Stimulated activated CD4-positive, alpha-beta T cell treated with anti-CD3 and anti-CD28 coated beads, Interleukin-4, amount 100 ng/mL, for 1 hour (primary cell): ENCODE measurements at places on chromosomes 11 and 22.

GRCh38 chr11:36237391-36237790, 51.8 kb downstream of the COMMD9 start:
- DNase-seq, result no peak

DNA sequence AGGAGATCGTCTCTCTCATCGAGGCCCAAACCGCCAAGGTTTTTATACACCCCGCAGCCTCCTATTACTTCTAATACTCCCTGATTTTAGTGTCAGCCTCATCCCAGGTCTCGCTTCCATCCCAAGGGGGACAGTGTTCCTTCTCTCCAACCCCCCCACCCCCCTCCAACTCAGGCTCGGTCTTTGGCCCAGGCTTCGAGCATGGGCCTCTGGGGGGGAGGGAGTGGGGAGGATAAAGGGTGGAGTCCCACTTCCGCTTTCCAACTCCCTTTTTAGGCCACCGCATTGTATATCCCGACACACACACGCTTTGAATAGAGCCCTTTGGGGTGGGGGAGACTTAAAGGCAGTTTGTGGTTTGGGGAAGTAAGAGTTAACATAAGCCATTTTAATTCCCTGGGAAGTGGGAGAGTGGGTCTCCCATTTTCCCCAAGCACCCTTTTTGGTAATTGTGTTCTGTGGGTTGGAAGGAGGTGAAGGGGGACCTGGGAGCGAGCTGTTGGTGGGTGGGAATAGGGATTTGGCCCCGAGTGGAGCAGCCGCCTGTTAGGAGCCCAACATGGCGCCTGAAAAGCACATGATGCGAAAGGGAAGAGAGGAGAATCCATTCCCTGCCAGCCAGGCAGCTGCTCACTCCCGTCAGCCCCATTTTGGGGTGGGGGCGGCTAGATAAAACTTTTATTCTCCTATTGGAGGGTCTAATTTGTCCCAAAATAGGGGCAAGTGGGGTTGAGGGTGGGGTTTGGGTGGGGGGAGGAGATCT, 844 bp downstream of the PCF11 start:
- DNase-seq, result peak; percentile 50

DNA sequence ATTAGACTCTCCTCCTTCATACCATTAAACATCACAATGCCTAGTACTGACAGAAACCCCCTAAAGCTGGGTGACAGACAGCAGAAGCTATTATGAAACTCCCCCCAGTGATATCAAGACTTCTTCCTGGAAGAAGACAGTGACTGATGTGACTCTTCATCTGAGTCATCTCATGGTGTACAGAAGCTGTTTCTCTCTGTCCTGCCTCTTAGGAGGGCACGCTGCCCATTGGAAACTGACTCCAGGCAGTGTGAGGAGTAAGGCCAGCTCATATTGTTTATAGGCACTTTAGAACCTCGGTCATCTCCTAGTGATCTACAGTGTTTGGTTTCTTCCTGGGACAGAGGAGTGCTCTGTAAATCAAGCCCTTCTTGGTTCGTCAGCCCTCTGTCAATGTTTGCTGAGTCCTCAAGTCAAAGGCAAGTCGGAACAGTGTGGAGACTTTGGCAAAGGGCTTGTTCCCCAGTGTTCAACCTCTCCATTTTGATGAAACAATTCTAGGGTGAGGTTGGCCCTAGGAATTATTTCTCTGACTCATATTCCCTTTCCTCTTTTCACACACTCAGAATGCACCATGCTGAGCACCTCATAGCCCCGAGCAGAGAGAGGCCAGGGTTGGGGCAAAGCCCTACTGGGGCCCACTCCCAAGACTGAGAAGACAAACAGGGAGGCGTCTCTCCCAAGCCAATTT, 172.5 kb upstream of the TMEM45B start:
- no peak for DNase-seq

- DNase-seq, result peak; percentile 59
Observed at GRCh38 chr11:128471138-128471661, 116.2 kb downstream of the ETS1 start.

- DNase-seq, result no peak
Observed at GRCh38 chr11:82899186-82899820, 927 bp downstream of the PRCP start.

- DNase-seq, result no peak
Observed at GRCh38 chr11:130623670-130624668, 175.5 kb downstream of the ADAMTS15 start.

- no peak for DNase-seq
Observed at GRCh38 chr22:40932396-40932795, 18.8 kb upstream of the RBX1 start.

GRCh38 chr11:56491270-56491669, at the start of gene OR5M8:
TSS of gene OR5M8 (minus strand) at chr11:56491370. CDS start at chr11:56491370, 0 bp downstream.
- DNase-seq, result no peak
